ENCODE measurements at places on chromosomes 11 and 22.
A peak's percentile ranks its signal among the peaks of the same experiment; 100 is the strongest.

DNA sequence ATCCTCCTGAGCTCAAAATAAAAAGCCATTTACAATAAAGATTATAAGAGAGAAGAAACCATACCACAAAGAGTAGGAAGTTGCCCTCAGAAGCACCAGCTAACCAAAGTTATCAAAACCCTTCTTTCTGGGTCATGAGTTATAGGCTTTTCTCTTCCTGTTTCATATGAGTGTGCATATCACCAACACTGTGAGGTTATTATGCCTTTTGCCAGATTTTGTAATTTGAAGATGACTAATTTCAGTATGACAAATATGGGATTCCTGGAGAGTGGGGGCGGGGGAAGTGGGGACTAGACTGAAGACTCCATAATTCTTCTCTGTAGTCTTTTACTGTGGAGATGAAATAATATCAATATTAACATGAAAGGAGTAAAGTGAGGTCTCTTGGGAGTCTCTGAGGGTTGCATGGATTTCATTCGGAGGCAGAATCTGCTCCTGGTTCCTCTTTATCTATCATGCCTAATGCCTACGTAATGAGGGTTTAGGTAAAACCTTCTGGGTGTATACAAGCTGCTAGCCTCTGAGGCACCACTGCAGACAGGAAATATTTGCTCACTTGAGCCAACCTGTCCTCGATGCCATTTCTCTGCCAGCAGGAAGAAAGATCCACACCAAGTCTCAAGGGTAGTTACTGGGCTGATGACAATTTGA is 2.1 kb downstream of the LPXN start:
- peak; percentile 1 for DNase-seq

DNA sequence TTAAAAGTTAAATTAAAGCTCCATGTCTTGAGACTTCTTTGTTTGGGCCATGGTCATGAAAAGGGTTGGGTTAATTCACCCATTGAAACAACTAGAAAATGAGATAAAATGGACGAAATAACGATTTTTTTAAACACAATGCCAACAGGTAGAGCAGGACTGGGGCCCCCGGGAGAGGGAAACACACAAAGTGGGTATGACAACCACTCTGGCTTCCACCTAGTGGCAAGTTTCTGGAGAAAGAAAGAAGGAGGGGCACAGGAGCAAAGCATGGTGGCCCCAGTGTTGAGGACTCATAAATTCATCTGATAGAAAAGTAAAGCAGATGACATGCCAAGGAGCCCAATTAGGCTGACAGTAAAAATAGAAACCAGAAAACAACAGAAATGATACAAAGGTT is 68.4 kb downstream of the MYEOV start:
- no peak for DNase-seq

GRCh38 chr22:19291580-19292457 is at the start of gene CLTCL1:
Gene CLTCL1 (minus strand): TSS chr22:19291719. CDS start chr22:19291641, 78 bp downstream.
- peak; percentile 64 for DNase-seq

DNA sequence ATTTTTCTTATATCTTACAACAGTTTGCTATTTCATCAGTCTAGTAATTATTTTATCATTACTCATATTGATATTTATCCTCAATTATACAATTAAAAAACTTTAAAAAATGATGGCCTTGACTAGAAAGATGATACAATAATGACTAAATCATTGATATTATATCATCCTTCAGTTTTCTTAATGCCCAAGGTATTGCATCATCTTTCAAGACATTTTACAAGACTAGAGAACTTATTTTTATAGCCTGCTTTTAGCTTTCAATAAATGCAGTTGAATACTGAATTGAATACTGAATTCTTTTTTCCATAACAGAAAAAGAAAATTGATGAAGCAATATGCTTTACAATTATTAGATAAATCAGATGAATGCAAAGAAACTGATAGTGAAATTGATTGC is 886.5 kb upstream of the LRRC4C start:
- no peak for DNase-seq

- no peak for DNase-seq
Observed at GRCh38 chr11:104624021-104624420, 274.2 kb downstream of the CASP12 start.

DNA sequence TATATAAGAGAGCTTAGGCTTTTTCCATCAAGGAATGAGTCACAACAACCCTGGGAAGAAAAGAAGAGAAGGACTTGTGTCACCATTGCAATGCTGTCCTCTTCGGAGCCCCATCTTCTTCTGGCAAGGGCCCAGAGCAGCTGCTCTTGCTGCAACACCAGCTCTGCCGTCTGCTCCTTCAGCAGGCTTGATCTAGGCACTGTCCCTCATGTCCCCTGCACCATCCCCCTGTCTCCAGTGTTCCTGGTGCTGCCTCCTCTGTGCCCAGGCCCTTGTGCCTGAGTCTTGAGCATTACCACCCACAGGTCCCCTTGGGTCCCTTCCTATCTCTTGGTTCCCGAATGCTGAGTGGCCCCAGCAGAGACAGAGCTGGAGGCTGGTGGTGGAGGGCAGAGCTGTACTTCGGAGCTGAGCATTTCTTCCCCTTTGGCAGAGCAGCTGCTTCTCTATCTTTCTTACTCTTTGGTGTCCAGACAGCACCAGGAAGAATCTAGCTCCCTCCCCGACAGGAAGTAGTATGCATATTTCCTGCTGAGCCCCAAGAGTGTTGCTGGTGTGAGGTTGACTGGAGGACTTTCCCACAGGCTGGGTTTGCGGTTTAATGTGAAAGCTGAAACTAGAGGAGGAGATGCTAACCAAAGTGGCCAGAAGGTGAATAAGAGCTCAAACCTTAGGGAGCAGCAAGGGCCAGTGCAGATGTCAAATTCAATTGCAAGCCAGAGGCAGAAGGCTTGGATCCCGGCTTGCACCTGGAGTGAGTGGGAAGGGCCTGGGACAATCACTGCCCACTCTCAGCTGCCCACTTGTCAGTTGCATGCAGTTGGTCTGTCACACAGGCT is 27.8 kb downstream of the WEE1 start:
- DNase-seq: peak; percentile 44

GRCh38 chr11:92504534-92504933 is 279.9 kb downstream of the FAT3 start:
- DNase-seq: no peak

DNA sequence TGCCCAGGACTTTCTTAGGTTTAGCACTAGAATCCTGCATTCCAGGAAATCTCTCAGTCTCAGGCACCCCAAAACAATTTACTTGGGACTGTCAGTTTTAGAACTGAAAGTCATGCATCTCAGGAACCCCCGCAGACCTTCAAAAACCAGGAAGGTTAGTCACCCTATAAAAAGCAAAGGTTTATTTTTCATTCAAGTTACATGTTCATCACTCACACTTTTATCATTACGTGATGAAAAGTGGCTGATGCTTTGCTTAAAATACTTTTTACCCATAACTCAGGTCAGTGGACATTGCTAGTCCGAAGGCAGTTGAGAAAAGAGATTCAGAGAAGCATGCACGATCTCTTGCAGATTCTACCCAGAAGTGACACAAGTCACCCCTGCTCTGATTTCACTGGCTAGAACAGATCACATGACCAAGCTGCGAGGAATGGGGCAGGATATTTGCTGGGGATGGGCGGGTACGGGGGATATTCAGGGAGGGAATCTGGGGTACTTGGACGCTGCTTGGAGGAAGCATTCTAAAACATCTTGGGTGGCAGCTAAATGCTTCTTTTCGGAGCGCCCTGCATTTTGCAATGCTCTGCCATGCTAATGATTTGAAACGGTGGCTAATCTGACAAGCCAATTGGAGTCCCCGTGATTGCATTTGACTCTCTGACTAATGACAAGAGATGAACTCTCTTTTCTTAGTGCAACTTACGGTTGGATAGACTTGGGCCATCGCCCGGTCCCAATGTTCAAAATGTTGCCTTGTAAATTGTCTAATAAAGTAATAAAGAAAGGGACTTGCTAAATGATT is 110.2 kb downstream of the MIAT start:
- DNase-seq: no peak

- no peak for DNase-seq
Observed at GRCh38 chr11:5831196-5831829, 10.4 kb downstream of the OR52E6 start.

DNA sequence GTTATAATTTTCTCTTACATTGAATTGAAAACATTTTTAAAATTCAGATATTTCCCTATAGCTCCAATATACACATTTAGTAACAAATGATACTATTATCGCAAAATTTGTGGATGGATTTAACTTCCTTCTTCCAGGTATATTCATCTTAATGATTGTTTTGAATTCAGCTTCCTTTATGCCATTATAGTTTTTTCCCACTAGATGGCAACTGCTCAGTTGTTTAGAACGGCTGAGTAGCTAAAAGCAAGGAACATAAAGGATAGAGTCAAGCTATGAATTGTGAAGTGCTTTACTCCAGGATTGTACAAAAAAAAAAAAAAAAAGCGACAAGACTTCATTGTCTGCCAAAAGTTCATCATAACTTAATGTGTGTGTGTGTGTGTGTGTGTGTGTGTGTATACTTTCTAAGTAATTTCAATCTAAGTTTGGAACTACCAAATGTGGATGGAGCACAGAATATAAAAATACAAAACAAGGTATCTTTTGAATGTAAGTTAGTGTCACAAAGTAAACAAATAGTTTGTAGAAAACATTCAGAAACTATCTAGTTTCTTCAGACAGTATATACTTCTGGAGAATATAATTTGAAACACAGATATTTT is 846.4 kb downstream of the DLG2 start:
- peak; percentile 92 for DNase-seq

DNA sequence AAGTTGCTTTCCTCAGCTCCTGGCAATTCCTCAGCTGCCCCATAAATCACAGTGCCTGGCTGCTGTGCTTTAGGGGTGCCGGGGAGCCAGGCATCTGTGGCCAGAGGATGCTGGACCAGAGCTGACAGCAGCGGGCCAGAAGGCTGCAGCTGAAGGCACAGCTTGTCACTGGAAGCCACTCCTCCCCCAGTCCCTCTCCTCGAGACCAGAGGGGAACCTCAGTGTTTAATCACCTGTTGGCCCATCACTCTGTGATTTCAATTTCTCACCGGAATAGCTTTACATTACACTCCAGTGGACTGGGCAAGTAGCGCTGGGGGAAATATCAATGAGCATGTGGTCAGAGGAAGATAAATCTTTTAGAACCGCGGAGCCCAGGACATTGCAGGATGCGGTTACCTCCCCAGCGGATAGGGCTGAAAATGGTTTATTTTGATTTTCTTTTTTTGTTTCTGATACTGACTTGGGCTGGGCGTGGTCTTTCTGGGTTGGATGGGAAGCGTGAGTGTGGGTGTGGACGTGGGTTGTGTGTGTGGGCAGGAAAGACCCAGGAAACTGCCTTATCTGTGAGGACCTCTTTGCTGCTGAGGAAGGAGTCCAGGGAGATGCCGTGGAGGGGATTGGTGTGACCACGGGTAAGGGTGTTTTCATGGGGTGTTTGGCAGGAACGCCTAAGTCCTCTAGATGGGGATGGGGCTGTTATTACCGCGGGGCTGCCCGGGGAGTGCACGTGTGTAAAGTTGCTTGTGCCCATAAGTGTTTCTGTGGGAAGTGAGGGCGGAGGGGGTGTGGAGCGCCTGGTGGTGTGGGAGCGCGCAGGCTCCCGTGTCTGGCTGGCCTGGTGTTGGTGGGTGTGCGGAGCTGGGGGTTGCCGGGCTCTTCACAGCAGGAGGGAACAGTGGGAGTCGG is 4.0 kb downstream of the DAGLA start:
- DNase-seq: peak; percentile 55

DNA sequence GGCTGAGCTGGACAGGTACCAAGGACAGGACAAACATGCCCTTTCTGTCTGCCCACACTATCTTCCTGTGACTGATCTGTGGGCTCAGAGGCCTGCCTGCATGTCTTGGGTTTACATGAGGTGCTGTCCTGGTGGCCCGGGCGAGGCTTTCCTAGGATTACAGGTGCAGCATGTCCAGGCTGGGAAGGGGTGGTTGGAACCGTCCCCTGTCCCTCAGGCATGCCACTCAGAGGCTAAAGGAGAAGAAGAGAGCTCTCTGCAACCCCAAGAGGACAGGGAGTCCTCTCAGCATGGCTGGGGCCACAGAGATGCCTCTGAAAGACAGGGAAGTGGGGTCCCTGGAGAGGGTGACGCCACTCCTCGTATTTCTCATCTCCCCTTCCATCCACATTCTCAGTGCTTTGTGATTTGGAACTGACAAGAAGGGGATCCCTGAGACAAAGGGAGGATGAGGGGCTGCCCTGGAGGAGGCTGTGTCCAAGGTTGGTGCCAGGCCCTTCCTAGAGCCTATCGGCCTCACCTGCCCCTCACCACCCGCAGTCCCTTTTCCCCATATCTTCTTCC is 64.6 kb upstream of the LMO1 start:
- DNase-seq: no peak

DNA sequence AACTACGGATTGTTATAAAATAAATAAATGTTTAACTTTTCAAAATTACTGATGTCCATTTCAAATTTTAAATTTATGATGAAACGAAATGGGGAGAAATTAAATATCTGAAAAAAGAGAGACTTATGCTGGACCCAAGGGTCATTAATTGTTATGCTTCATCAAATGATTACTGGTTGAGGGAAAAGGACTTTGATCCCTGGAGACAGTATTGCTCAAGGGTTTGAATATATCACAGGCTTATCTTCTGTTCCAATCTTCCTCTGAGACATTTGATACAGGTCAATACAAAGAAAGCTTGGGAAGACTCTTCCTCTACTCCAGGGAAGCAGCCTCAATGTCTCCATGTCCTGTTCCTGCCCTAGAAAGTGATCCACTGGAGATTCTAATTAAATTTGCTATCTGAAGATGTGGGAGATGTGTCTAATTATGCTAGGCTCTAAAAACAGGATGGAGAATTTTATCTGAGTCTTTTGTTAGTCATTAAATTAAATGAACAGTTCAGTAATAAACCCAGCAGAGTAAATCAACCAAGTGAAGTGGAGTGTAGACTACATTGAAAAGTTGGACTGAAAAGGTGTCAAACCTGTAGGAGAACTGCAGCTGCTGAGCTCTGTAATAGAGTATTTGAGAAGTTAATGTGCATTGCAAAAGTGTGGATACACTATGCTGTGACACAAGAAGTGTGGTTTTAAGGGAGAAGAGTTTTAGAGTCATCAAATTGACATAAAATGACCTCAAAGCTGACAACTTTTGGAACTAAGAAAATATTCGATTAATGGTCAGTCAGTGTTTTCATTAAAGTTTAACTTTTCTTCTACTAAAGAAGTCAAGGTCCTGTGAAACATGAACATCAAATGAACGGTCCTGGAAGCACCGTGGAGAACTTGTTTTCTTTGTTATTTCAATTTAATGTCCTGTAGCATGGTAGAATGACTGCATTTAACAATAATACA is 623.7 kb upstream of the CCDC90B start:
- DNase-seq: no peak

GRCh38 chr22:30183271-30183670 is 63.3 kb downstream of the LIF start:
- no peak for DNase-seq

DNA sequence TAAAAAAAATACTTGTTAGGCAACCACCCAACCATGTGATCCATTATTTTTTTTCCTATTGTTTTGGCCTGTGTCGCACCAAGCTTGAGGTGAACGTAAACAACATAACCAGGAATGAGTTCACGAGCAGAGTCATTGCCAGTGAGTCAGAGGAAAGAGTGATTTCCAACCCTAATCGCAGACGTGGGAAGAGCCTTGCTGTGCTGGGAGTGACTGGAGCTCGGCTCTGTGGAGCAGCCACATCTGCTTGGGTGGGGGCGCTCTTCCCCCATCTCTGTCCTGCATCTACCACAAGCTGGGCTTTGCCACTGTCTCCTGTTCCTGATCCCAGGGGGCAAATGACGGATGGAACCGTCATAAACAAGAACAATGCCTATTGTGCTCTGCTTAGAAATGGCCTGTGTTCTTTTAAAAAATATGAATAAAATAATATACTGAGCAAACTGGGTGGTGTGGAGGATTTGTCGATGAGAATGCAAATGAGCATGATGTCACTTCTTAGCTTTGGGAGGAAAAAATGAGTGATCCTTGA is 210.0 kb downstream of the KIRREL3 start:
- no peak for DNase-seq

- DNase-seq: no peak
Observed at GRCh38 chr11:26993965-26994457, at the start of gene FIBIN. Gene FIBIN (plus strand): TSS chr11:26994112. CDS start chr11:26994527, 415 bp downstream.
